Large intestine (tissue), 12 donors: ENCODE measurements at places on chromosomes 4 and X. TPM values are rescaled to one million over a fixed set of nuclear protein-coding genes. Genes with fewer than 3 reads are reported as not detected.

DNA sequence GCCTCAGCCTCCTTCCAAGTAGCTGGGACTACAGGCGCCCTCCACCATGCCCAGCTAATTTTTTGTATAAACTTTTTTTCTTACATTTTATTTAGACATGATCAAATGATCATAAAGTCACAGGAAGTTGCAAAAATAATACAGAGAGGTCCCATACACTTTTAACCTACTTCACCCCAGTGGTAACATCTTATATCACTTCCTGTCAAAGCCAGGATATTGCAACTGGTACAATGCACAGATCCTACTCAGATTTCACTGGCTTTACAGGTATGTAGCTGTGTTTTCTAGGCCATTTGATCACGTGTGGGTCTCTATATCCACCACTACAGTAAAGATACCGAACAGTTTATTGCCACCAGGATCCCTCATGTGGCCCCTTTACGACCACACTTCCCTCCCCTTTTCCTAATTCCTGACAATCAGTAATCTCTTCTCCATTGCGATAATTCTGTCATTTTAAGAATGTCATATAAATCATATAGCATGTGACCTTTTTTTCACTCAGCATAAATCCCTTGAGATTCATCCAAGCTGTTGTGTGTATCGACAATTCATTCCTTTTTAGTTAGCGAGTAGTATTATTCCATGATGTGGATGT, 18.0 kb downstream of the RPS6KA3 start:
- DNase-seq: peak; percentile 33

Gene PGRMC2
- 126 TPM for polyA plus RNA-seq

Gene SPINK2
- 0.72 TPM for polyA plus RNA-seq

GRCh38 chr4:80393970-80394250, 58.4 kb downstream of the CFAP299 start:
- no peak for DNase-seq

Gene ARL9
- polyA plus RNA-seq: 0.63 TPM

GRCh38 chr4:3010998-3011397, 47.6 kb downstream of the GRK4 start:
- DNase-seq: no peak

DNA sequence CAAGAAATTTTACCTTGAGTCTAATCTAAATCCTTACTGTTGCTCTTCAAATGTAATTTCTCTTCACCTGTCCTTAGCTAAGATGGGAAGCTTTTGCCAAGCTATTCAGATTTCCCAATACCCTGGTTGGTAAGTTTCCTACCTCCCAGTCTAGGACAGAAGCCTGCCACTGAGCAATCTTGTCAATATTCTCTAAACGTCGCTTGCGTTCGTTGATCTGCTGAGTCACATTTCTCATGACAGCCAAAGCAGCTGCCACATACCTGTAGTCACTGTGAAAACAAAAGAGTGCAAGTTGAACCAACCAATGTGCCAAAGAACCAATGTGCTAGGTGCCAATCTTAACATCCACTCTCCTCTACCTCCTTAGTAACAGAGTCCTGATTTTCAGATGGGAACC, 111.1 kb downstream of the ARHGEF9 start:
- no peak for DNase-seq

Gene MXRA5
- 10.8 TPM for polyA plus RNA-seq

Gene SMARCA1
- polyA plus RNA-seq: 43.9 TPM

Gene GPRASP3
- polyA plus RNA-seq: 10.7 TPM

DNA sequence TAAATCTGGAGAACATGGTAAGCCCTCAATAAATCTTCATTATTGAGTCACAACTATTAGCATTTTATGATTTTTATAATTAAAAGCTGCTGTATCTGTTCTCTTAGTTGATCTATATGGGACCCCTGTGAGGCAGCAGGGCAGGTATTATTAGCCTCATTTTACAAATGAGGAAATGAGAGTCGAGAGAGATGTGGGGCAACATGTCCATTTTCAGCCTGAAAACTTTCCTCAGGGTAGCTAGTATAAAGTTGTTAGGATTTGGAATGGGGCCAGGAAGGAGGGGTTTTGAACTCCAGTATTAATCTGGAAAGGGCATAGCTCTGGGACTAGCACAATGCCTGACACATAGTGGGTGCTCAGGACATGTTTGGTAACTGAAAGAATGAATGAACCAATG, 191.7 kb upstream of the GPC4 start:
- DNase-seq: no peak

GRCh38 chrX:9071031-9071650, 37.2 kb upstream of the FAM9B start:
- no peak for DNase-seq

Gene GC
- 50.6 TPM for polyA plus RNA-seq

GRCh38 chr4:10639664-10640063, 44.9 kb downstream of the CLNK start:
- no peak for DNase-seq

Gene OPN1MW
- not detected for polyA plus RNA-seq

GRCh38 chr4:7487998-7488671, 53.4 kb upstream of the PSAPL1 start:
- DNase-seq: no peak

Gene TRIM61
- 6.0 TPM for polyA plus RNA-seq

DNA sequence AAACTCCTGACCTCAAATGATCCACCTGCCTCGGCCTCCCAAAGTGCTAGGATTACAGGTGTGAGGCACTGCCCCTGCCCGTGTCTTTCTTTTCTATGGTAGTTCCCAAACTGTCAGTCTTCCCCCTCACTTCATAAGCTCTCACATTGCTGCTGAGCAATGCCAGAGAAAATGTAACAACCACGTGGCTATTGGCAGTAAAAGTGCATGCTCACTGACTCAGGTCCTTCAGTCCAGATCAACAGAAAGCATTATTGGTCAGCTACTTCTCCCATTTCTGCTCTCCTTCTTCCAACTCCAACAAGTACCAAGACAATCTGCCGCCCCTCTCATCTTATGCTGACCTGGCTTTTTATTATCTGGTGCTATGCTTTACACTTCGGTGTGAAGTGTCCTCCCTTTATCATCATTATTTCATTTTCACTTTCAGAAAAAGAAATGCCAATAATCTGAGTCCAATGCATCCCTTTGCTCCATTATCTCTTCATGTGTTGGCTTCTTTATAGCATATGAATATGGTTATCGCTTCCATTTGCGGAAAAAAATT, 133.8 kb upstream of the UGT8 start:
- DNase-seq: peak; percentile 72

Gene AASDH
- polyA plus RNA-seq: 12.6 TPM

Gene SLC26A1
- 10.1 TPM for polyA plus RNA-seq

DNA sequence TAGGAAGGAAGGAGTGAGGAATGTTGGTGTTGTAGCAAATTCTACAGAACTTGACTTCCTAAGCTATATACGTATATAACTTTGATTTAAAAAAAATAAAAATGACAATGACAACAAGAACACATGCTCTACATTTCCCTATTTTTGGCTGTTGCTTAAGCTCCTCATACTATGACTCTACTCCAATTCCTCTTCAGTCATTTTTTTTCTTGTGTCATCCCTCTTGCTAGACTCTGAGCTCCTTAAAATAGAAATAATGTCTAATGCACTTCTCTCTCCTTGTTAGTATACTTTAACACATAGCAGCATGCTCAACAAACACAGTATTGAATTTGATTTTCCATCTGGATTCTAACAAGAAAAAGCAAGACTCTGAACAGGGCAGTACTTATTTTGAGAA, 144.0 kb downstream of the HDX start:
- no peak for DNase-seq

DNA sequence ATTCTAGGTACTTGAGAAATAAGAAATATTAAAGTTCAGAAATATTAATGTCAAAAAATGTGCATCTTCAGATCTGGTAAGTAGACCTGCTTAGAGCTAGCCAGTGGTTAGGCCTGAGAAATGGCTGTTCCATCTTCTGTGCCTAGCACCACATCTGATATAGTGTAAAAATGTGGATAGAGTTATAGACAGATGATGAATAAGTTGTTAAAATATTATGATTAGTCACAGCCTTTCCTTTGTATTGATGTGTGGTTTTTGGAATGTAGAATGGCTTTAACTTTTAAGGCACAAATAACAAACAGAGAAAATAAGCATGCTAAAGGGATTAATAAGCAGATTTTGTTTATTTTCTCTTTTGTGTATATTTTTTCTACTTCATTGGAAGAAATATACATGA, 133.5 kb upstream of the NUDT6 start:
- no peak for DNase-seq

Gene OCIAD2
- polyA plus RNA-seq: 125 TPM

DNA sequence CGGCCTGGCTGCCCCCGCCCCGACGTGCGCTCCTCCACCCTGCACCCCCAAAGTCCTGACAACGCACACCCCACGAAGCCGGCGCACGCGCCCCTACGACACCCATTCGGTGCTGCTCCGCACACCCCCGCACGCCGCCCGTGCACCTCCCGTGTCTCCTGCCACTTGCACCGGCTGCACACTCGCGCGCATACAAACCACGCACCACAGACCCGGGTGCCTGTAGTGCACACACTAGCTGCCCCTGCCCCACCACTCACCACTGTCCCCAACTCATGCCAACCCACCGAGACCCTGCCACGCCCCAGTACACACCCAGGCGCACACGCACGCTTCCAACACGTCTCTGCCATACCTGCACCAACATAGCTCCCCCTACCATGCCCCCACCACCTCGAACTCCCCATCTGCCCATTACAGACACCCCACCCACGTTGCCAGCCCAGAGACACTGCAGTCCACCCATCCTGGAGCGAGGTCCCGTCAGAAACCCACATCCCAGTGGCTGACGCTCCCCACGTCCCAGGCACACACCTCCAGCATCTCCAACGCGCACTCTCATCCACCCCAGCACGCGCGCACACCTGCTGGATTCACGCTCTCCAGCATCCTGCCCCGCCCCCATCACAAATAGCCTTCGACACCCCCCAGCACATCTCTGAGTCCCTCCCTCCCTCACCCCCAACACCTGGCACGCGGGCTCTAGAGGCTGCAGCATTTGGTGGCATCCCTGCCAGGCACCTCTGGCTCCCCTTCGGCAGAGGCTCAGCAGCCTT, 4.2 kb upstream of the DUSP9 start:
- DNase-seq: no peak

GRCh38 chr4:101242441-101242840, 104.9 kb downstream of the PPP3CA start:
- no peak for DNase-seq

DNA sequence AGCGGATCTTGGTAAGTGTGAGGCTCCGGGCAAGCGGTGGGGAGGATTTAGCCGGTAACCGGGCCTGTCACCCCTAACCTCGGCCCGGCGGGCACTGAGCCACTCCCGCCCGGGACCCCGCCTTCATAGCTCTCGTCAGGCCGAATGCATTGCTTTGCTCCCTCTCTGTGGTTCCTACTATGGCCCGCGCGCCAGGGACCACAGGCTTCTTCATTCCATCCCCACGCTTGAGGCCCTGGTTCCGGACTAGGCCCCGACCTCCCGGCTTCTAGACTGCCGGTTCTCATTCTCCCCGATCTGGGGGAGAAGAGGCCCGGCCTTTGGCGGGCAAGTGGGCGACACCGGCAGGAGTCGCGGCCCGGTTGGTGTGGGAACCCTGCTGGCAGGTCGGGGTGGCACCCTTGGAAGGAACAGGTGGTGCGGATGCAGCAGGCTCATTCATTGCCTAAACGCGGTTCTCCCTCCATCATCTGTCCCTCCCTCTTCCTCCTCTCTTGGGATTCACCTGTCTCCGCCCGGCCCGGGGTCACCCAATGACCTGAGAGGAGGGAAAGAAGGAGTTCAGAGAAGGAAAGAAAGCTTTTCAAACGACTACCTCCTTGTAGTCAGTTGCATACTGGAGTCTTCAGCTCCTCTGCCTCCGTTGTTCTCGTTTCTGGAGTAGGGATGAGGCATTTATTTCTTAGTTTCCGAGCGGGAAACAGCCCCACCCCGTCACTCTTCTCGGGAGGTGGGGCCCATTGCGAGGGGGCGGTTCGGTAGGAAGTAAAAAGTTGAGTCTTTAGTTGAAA, at the start of gene NDUFC1:
TSS of gene NDUFC1 (minus strand) at position 657 of the 791 bp plus-strand sequence. CDS start 6,679 bp downstream, outside the sequence.
- peak; percentile 42 for DNase-seq

DNA sequence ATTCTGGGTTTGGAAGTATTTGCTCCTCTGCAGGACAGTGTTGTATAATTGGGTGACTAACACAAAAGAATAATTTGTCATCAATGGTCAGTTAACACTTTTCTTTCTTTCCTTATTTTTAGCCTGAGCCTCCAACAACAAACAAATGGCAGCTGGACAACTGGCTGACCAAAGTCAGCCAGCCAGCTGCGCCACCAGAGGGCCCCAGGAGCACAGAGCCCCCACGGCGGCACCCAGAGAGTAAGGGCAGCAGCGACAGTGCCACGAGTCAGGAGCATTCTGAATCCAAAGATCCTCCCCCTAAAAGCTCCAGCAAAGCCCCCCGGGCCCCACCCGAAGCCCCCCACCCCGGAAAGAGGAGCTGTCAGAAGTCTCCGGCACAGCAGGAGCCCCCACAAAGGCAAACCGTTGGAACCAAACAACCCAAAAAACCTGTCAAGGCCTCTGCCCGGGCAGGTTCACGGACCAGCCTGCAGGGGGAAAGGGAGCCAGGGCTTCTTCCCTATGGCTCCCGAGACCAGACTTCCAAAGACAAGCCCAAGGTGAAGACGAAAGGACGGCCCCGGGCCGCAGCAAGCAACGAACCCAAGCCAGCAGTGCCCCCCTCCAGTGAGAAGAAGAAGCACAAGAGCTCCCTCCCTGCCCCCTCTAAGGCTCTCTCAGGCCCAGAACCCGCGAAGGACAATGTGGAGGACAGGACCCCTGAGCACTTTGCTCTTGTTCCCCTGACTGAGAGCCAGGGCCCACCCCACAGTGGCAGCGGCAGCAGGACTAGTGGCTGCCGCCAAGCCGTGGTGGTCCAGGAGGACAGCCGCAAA, 106.0 kb downstream of the KLHL8 start:
- no peak for DNase-seq

GRCh38 chrX:39869846-39870601, 227.7 kb downstream of the BCOR start:
- no peak for DNase-seq

DNA sequence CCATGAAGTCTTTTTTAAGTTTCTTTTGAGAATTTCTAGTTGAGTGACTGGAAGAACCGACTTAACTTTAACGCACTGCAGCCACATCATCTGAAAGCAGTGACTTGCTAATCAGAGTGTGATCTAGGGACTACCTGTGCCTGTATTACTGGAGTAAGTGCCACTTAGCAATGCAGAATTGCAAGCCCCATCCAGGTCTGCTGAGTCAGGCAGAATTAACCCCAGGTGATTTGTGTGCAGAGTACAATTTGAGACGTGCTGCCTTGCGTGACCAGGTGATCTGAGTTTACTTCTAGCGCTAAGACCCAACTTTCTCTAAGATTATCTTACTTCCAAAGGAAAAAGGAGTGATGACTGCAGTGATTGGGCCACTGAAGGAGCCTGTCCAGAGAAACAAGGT, 85.3 kb downstream of the CLCN4 start:
- no peak for DNase-seq

- DNase-seq: peak; percentile 38
These were observed at the start of gene MID2 for GRCh38 chrX:107825698-107826237. Gene MID2 (plus strand): TSS chrX:107825866. CDS start chrX:107826427, 561 bp downstream.

Gene RAB39B
- 1.6 TPM for polyA plus RNA-seq

Gene TCP11X2
- 0.25 TPM for polyA plus RNA-seq

DNA sequence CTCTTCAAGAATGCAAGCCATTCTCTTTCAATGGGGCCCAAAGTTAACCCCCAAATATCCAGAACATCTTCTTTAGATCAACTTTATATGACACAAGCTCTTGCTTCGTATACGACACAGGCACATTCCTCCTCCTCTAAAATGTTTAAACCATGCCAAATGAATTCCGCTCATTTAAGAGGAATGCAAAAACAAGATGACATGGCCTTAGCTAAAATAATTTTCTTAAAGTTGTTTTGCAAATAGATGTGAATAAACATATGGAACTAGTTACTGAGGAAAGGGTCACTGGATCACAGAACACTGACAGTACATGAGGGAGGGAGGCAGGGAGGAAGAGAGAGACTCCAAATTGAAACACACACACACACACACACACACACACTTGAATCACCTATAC, 97.4 kb downstream of the RASL11B start:
- DNase-seq: no peak
